ENCODE measurements at places on chromosomes 5 and 9.

- DNase-seq = no peak
Observed at GRCh38 chr9:128409978-128410377, 10.7 kb upstream of the CERCAM start.

- no peak for DNase-seq
Observed at GRCh38 chr5:60178101-60178500, 284.6 kb upstream of the PDE4D start.

DNA sequence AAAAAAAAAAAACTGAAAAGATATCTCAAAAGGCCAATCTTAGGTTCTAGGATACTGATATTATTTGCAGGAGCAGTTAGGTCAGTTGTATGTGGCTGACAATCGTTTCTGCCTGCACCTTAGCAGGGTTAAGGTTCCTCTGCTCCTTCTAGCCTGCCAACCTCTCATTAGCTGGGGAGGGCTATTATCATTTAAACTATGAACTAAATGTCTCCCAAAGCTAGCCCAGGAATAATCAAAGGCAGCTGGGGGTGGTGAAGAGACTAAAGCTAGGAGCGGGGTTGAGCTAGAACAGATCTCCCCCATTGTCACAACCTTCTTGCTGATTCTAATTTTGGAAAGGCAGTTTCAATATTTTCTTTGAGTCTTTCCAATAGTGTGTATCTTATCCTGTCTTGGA is 99.9 kb downstream of the ICE1 start:
- no peak for DNase-seq

GRCh38 chr9:117098331-117098730 is 316.5 kb downstream of the ASTN2 start:
- DNase-seq = no peak

DNA sequence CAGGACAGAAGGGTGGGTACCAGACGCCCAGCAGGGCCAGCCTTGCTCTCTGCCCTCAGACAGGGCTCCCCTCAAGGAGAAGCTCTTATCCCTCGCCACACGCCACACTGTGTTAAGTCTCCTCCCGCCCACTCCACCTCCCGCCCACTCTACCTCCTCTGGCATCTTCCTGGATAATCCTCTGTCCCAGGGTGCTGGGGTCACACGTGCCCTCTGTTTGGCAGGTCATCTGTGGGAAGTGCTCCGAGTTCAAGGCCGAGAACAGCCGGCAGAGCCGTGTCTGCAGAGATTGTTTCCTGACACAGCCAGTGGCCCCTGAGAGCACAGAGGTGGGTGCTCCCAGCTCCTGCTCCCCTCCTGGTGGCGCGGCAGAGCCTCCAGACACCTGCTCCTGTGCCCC is 26.0 kb upstream of the SUSD3 start:
- DNase-seq = no peak

DNA sequence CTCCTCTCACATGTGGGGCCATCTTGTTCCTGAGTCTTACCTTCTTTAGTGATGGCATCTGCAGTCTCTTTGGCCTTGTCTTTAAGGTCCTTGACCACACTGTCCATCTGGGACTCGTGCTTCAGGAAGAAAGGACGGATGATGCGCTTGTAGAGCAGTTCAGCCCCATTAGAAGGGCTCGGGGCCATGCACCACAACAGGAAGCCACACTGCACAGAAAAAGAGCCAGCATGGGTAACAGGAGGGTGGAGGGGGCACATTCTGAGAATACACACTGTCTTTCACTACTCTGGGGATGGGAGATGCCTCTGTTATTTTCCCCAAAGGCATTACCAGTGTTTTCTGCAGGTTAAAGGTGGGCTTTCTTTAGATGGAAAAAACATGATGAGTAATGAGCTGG is 25.9 kb downstream of the SRP19 start:
- DNase-seq = no peak
